ENCODE measurements at places on chromosomes 13 and 19.

- DNase-seq: no peak
Observed at GRCh38 chr13:42000846-42001245, 39.9 kb upstream of the VWA8 start.

- no peak for DNase-seq
Observed at GRCh38 chr13:62659365-62659764, 1243.7 kb upstream of the PCDH20 start.

DNA sequence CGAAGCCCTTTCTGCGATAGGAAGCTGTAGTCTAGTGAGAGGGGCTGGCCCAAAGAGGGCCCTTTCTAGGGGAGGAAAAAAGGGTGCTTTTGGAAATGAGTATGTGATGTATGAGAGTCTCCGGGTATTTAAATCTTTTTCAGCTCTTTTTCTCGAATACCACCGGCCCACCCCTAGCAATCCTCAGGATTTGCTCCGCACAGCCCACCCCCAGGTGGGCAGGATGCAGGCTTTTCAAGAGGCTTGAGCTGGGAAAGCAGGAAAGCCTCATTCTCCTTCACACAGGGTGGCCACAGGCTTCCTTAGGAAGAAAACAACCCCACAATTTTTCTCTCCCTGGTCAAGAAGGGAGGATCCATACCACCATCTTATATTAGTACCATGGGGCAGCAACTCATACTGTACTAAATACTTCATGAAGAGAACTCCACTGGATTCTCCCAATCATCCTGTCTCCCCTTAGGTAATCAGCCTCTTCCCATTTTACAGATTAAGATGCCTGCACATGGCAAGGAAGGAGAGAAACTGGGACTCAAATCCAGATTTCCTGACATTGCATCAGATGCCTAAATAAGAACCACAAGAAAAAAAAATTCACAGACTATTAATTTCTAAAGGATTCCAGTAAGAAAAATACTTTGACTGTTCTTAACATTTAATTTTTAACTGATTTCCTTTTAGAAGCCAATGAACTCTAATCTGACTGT lies 84.4 kb downstream of the STK24 start:
- no peak for DNase-seq

- DNase-seq: no peak
Observed at GRCh38 chr13:110259651-110260050, 47.3 kb downstream of the COL4A1 start.

- DNase-seq: no peak
Observed at GRCh38 chr13:113064534-113065405, 40.8 kb upstream of the F7 start.

DNA sequence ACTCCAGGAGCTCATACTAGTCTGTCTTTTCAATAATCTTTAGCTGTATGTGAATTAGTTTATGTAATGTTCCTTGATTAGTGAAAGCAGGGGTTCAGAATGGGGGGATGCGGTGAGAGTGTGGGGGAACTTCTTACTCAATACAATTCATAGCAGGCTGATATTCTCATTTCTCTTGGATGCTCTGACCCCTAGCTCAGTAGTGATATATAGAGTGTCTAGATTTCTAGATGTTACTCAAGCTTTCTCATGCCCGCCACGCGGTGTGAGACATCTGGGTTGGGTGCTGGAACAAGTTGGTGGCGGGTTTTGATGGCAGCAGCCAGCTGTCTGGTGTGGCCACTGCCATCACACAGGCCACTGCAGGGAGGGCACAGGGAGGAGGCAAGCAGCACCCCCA lies 39.3 kb upstream of the FLT1 start:
- no peak for DNase-seq

DNA sequence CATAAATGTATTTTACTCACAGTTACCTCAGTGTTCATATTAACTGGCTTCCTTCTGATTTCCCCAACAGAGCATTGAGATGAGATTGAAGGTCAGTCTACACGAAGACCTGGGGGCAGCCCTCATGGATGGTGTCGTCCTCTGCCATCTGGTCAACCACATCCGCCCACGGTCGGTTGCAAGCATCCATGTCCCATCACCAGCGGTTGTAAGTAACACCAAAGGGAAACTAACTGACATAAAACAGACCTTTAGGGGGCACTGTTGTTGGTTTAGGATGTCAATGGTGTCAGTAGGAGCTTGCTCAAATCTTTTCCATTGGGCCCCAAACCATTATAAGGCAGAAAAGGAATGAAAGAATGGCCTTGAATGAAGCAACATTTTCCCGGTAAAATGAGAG lies 68.2 kb downstream of the ESD start:
- DNase-seq: no peak

DNA sequence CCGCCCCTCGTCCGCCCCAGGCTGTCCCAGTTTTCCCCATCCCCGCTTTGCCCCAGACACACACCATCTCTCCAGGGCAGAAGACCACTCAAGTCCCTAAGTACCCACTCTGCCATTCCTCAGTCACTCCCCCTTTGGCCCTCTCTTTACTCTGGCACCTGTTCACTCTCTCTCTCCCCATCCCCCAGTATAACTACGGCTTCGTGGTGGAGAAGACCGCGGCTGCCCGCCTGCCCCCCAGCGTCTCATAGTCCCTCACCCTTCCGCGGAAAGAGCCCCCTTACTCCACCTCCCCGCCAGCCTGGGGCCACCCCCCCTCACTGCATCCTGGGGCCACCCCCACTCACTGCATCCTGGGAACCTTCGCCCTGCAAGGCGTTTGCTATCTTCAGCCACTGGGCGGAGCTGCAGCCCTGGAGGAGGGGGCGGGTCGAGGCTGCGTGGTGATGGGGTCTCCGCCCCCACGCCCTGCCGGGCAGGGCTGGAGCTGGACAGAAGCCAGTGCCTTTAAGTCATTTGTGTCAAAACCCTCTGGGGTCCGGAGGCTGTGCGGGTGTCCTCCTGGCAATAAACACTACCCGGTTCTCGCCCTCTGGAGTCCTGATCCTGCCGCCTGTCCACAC lies 5.0 kb downstream of the MVB12A start:
- no peak for DNase-seq

GRCh38 chr19:30420881-30421280 lies 48.7 kb downstream of the ZNF536 start:
- no peak for DNase-seq

DNA sequence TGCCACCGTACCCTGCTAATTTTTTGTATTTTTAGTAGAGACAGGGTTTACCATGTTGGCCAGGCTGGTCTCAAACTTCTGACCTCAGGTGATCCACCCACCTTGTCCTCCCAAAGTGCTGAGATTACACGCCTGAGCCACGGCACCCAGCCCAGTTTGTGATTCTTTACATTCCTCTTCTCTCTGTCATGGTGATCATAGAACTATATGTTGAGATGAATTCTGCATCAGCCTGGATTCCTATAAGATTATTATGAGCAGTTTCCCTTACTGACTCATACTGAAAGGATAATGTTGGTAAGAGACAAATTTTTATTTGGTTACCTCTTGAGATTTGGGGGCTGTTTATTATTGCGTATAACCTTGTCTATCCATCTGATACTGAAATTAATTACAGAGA lies 121.5 kb upstream of the CSNK1A1L start:
- no peak for DNase-seq

DNA sequence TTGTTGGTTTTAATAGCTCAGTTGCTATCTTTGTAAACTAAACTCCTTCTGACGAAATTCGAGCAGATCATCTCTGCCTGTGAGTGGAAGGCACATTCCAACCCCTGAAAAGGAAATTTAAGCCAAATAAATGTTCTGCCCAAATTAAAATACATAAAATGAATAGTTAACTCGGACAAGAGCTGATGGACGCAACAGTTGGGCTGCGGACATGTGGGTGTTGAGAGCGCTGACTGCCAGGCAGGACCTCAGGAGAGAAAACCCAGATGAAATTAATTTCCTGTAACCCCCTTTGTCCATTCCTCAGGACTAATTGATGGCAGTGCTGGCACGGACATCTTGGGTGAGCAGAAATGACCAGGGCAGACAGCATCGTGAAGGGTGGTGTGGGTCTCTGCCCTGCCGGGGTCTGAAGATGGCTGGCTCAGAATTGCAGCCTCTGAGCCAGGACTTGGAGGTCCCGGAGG lies 86.5 kb downstream of the TSHZ3 start:
- no peak for DNase-seq

DNA sequence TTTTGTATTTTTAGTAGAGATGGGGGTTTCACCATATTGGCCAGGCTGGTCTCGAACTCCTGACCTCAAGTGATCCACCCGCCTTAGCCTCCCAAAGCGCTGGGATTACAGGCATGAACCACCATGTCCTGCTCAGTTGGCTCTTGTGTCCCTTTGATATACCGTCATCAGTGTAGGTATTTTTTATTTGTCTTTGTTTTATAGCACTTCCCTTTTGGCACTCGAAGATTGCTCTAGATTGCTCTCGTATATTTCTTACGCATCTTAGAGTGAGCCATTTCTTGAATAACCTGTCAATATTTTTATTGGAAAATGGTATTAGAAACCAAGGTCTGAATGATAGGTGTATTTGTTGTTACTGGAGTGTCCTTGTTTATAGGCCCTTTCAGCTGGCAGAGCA lies 9.4 kb downstream of the SETDB2 start:
- DNase-seq: no peak

DNA sequence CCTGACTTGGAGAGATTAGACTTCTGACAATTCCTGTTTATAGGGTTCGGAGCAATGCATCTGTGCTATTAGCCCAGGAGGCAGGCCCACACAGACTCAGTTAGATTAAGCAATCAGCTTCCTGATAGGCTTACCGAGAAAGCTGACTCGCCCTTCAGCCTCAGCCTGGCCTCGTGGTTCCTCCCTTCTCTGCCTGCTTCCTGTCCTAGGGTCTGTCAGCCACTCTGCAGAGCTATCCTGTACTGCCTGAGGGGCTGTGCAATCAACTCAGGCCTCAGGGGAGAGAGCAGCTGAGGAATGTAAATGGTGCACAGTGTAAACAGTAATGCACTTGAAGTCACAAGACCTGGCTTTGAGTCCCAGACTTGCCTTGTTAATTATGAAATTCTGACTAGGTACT lies 30.7 kb downstream of the HTR2A start:
- DNase-seq: no peak

DNA sequence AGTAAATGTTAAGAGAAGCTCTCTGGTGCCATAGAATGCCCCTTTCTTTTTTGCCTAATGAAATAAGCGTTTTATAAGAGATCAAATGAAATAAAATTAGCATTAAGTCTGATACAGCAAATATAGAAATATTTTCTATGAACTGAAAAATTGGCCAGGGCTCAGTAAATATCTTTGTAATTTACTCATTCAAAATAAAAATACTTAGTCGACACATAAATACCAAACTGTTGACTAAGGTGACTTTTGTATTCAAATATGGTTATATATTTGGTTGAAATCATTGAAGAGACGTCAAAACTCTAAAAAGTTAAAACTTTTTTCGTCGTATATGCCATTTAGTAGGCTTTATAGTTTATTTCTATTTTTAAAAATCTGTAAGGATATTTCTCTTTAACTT lies 25.6 kb downstream of the IPO5 start:
- no peak for DNase-seq

DNA sequence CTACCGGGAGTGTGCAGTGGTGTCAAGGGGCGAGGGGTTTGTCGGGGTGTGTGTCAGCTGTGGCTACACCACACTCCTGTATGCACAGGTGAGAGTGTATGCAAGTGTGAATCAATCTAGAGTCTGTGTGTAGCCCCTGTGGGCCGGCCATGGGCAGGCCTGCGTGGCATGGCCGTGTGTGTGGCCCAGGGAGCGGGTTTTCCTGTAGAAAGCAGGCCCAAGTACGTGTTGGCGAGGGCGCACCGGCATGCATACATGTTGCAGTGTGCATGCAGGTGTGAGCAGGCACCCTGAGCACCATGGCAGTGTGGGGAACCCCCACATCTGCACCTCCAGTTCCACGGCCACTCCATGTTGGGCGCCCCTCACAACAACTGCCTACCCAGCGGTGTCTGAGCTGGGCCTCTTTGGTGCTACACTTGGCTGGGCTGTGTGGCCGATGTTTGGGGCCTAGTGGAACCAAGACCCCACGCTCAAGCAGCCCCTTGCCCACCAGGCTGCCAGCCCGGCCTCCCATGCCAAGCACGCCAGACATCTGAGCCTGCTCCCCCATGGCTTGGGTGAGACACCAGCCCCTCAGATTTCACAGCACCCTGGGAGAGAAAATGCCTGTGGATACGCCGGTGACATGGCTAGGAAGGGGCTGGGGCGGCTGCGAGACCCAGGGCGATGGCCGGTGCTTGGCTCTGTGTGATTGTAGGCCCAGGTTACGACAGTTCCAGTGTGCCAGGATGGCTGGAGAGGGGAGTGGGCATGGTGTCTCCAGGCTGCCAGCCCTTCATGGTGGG lies 2.1 kb downstream of the NFIX start:
- no peak for DNase-seq

DNA sequence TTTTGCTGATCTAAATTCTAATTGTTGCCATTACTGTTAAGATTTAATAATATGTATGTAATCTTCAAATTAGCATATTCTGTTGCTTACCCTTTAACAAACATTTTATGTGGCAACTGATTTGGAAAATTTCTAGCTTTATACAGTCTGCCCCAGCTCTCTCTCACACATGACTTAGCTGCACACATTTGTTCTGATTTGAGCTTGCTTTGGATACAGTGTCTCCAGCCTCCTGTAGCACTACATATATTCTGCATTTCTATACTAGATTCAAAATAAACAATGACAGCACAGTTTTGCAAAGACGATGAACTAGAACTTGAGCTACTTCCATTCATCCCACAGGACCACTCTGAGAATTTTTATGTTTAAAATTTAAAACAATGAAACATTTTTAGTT lies 254.7 kb downstream of the DNAJC15 start:
- DNase-seq: no peak

DNA sequence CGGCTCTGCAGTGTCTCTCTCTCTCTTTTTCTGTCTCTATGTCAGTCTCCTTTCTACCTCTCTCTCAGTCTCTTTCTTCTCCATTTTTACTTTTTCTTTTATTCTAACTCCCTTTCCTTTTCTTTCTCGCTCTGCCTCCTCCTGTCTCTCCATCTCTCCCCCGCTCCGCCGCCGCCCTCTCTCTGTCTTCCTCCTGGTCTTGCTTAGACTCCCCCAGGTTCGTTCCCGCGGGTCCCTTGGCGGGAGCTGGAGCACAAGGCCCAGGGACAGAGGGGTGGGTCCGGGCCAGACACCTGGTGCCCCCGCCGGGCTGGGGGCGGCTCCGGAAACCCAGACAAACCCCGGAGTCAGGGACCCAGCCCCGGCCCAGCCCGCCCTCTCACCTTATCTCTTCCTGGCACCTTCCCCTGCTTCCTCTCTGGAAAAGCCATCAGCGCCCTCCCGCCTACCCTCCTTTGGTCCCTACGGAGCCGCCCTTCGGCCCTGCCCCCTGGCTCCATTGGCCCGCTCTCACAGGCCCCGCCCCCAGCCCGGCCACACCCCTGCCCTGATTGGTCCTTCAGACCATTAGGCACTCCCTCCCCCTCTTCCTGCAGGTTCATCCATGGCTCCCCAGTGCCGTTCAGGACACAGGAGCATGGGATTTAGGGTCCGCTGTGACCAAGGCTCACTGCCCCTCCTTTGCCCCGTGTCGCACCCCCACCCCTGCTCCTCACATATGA lies 15.4 kb upstream of the NOP53 start:
- DNase-seq: no peak

- DNase-seq: no peak
Observed at GRCh38 chr13:78393286-78394142, 209.8 kb downstream of the POU4F1 start.

- no peak for DNase-seq
Observed at GRCh38 chr13:51158365-51158764, 47.3 kb upstream of the C13orf42 start.

Measured in GOT3 (cell line).